ENCODE measurements at places on chromosomes 12 and 14. TPM values are rescaled to one million over a fixed set of nuclear protein-coding genes. Genes with fewer than 3 reads are reported as not detected.

GALNT9 gene
- total RNA-seq: not detected

RDH16 gene
- total RNA-seq: under 0.01 TPM

FBLN5 gene
- total RNA-seq: 16.4 TPM

SDR9C7 gene
- total RNA-seq: not detected

FAM181A gene
- total RNA-seq: not detected

OVCH1 gene
- under 0.01 TPM for total RNA-seq

CEP128 gene
- 17.3 TPM for total RNA-seq

ARF6 gene
- 74.3 TPM for total RNA-seq

VDR gene
- total RNA-seq: 9.7 TPM

SOX5 gene
- total RNA-seq: 21.0 TPM

CCT2 gene
- total RNA-seq: 430 TPM

DDHD1 gene
- 9.3 TPM for total RNA-seq

ETFBKMT gene
- total RNA-seq: 7.3 TPM

NR2C1 gene
- total RNA-seq: 37.4 TPM

RAB35 gene
- total RNA-seq: 22.5 TPM

SERPINA12 gene
- not detected for total RNA-seq

RIN3 gene
- total RNA-seq: 17.4 TPM

NRL gene
- total RNA-seq: 0.93 TPM

MORN3 gene
- not detected for total RNA-seq

RASSF8 gene
- total RNA-seq: 109 TPM

Data from melanocyte of skin (primary cell).